Muscle of leg (tissue), 16 donors: ENCODE measurements at places on chromosomes 16 and 17. TPM values are rescaled to one million over a fixed set of nuclear protein-coding genes. Genes with fewer than 3 reads are reported as not detected.
A peak's percentile ranks its signal among the peaks of the same experiment; 100 is the strongest.

FNDC8 gene
- not detected for polyA plus RNA-seq

PRSS8 gene
- 0.16 TPM for polyA plus RNA-seq

NKD1 gene
- polyA plus RNA-seq, result 5.6 TPM

KRTAP3-2 gene
- polyA plus RNA-seq, result 0.49 TPM

YPEL2 gene
- 13.8 TPM for polyA plus RNA-seq

CASKIN1 gene
- polyA plus RNA-seq, result 0.94 TPM

KRTAP9-4 gene
- not detected for polyA plus RNA-seq

ABCA9 gene
- 12.9 TPM for polyA plus RNA-seq

- DNase-seq, result no peak
Observed at GRCh38 chr16:9013508-9013864, 49.8 kb upstream of the USP7 start.

GRCh38 chr16:46797501-46797900 is 33.5 kb downstream of the C16orf87 start:
- no peak for DNase-seq

DNA sequence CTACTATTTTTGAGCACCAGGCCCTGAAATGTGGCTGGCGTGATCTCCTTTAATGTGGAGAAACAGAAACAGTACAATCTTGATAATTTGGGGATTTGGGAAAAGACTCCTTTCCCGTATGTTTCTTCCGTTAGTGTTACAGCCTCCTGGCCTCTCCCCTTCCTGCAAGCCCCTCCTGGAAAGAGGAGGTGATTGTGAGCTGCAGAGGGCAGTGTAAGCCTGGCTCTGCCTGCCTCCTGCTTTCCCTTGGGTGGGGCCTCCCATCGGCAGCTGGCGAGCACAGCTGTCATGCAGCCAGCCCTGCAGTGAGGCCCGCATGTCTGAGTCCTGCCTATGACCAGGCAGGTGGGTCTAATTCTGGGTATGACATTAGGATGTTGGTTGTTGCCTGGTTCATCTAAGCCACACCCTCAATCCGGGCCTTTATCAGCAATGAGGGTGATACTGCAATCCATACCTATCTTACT is 48.7 kb upstream of the WSB1 start:
- DNase-seq, result peak; percentile 93

GRCh38 chr16:50610331-50611262 is 62.4 kb downstream of the NKD1 start:
- peak; percentile 90 for DNase-seq

DNA sequence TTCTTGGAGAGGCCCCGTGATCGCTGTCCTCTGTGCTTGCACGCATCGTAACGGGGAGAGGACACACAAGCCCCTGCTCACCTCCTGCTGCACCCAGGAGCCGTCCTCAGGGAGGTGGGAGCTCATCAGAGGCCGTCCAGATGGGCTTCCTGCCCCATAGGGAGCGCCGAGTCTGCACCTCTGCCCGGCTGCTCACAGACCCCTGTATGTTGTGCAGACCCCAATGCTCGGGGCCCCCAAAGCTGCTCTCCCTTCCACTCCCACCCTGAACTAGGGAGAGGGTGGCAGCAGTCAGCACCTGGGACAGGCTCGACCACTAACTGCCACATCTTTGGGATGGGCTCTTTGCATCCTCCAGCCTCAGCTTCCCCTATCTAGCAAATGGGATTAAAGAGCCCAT is 4.4 kb upstream of the ZNF469 start:
- DNase-seq, result no peak

- no peak for DNase-seq
Observed at GRCh38 chr17:29570521-29570920, 2.0 kb downstream of the TP53I13 start.

DNA sequence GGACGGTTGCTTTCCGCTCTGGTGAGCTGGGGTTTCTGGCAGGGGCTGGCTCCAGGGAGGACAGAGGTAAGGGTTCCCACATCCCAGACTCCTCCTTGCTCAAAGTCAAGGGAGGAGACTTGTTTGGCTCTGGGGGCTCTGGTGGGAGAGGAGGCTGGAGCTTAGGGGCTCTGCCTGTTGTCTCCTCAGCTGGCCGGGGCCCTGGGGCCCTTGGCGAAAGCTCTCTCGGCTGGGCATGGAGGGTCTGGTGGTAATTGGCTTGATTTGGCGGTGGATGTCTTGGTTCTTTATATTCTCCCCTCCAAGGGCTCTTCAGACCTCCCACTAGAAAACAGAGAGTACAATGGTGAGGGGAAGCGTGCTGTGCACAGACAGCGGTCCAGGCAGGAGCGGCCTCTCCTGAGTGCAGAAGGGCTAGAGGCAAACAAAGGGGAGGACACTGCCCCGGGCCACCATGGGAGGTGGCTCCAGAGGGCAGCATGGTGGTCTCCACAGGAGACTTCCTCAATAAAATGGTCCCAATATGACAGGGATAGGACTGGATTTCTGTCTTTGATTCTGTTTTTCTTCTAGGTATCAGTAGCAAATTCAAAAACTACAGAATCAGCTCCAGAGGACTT is 5.7 kb upstream of the SPATA32 start:
- DNase-seq, result no peak

DNA sequence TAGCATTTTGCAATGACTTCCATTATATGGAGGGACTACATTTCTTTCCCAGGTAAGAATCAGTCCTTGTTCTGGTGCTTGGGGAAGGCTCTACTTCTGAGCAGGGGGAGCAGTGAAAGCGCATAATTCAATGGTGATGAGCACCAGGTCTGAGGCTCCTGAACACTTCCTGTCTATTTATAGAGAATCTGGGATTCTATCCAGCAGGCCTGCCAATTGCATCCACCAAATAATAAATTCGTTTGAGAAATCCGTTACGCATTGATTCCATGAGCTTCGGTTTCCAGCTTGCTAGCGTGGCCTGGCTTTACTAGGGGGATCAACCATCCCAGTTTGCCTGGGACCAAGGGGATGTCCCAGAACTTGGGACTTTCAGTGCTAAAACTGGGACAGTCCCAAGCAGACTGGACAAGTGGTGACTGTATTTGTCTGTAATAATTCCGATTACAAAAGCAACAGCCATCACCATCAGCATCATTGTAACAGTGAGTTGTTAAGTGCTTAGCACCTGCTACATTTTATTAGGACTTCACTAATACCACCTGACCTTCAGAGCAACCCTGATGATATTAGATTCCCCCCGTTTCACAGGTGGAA is 349.9 kb downstream of the MAF start:
- DNase-seq, result peak; percentile 93

DNA sequence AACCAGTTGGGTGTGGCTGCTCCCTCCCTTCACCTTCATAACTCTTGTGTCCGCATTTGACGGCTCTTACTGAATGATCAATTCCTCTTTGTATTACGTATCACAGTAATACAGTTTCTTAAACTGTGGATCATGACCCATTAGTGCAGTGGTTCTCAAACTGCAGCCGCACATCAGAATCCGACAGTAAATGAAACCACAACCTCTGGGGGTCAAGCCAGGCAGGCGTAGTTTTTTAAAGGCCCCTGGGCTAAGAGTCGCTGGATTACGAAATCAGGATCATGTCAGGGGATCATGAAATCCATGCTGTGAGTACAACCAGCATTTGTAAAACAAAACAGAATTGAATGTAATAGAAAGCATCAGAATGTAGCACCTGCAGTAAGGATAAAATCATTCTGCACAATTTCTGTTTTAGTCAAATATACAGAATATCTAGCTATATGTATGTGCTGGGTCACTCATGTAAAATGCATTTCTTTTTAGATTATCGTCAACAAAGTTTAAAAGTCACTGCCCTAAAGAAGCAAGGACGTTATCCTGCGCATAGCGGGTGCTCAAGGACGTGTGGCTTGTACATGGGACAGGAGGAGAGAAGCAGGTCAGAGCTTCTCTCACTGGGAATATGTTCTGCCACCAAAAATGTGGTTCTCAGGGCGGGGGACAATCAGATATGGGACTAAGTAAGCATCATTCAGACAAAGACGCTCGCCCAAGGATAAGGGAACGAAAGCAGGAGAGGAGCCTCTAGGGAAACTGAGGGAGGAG is 113.1 kb downstream of the ZFHX3 start:
- DNase-seq, result no peak

- DNase-seq, result no peak
Observed at GRCh38 chr16:35559911-35560636, 2100.7 kb downstream of the TP53TG3F start.

- DNase-seq, result no peak
Observed at GRCh38 chr16:78254841-78255240, 155.4 kb downstream of the WWOX start.

DNA sequence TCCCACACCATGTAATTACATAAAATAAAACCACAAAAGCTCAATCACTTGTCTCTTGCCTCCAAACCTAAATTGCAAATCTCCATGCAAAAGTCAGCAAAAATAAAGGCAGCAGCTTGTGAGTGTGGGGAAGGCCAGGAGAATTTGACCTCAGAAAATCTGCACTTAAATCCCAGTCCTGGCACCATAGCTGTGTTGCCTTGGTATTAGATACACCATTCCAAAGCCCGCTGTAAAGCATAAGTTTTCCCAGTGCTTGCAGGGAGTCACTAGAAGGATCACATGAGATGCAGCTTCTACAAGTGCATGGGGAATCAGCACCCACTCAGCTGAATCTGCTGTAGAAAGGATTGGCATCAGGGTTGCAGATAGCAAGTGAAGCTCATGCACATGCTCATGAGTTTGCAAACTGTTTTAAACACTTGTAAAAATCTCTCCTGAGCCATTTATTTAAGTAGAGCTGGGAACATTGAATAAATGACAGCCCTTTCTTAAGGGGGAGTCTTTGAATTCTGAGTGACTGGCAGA is 495.0 kb upstream of the HSBP1 start:
- peak; percentile 68 for DNase-seq

- DNase-seq, result peak; percentile 30
Observed at GRCh38 chr17:78544881-78545755, 32.1 kb downstream of the DNAH17 start.

DNA sequence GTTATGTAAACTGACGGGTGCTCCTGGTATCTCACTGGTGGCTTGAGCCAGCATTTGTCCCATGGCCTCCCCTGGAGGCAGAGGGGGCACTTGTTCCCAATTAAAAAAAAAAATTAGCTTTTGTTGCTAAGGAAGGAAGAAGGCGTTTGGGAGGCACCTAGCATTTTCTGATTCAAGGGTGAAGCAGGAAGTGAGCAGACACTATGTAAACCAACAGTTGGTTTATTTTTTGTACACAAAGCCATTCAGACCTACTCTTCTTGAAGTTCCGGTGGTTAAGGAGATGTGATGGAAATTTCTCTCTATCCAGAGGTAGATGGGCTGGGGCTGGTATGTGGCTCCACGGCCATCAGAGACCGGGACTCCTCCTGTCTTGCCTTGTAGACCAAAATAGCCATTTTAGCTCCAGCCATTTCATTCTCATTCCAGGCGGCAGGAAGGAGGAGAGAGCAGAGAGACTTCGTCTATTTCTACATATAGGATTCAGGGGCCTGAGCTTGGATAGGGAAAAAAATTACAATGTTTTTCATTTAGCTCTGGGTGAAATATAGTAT is 103.0 kb downstream of the SNX29 start:
- no peak for DNase-seq

DNA sequence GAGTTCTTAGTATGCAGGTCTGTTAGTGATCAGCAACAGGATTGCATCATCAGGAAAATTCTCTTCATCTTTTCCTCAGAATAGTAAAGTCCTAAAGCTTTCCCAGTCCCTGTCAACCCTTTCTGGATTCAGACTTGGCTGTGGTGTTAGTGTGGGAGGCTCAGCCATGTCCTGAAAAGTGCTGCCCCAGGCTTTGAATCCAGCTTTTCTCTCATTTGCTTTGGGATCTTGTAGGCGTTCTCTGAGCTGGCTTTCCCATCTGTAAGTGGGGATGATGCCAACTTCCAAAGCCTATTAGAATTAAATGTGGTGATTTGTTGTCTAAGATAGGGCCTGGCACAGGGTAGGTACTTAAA is 3.0 kb downstream of the ALKBH5 start:
- peak; percentile 83 for DNase-seq

GRCh38 chr16:69110406-69110805 is 5.0 kb downstream of the HAS3 start:
- DNase-seq, result no peak

- DNase-seq, result no peak
Observed at GRCh38 chr17:5784791-5785190, 200.5 kb upstream of the NLRP1 start.

DNA sequence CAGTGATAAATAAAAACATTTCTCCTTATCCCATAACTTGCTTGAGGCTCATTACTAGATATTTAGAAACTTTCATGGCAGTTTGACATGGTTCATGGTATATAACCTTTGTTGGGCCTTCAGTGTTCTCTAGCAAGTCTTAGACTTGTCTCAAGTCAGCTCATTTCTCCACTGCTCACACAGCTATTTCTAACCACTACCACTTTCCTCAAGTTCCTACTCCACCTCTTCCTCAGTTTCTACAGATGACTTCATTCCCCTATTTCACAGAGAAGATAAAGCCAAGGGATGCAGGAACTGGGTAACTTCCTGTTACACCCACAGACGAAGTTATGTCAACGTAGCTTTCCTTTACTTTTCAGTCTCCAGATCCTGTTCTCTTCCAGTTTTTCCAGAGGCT is 23.2 kb downstream of the NLK start:
- no peak for DNase-seq

DNA sequence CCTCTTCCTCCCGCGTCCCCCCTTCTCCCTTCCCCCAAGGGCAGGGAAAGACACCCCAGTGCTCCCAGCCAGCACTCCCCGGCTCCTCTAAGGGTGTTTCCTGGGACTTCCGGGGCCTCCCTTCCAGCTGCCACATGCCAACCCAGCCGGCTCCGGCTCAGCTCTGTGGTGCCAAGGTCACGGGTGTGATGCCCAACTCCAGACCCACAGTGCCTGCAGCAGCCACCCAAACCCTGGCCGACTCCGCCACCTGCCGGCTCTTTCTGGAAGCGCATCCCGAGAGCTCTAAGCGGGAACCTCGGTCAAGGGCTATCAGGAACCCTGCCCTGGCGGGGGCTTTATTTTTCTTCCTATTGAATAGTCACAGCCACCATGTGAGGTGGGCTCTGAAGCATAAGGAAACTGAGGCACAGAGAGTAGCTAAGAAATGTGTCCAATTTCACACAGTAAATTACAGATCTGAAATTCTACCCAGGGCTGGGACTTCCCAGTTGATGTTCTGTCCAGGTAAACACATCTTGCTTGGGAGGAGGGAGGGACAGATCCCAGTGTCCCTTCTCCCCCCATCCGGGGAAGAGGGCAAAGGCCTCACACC is 3.3 kb upstream of the PPP1R1B start:
- DNase-seq, result peak; percentile 76

- DNase-seq, result no peak
Observed at GRCh38 chr17:61360318-61360943, 39.2 kb upstream of the TBX2 start.

GRCh38 chr17:32241640-32242039 is 24.0 kb upstream of the RHBDL3 start:
- peak; percentile 15 for DNase-seq

GRCh38 chr16:18959031-18959505 is 24.7 kb upstream of the TMC7 start:
- no peak for DNase-seq

- DNase-seq, result no peak
Observed at GRCh38 chr17:81561494-81561885, 9.3 kb upstream of the FAAP100 start.

- DNase-seq, result peak; percentile 95
Observed at GRCh38 chr17:50094243-50094752, 853 bp upstream of the PDK2 start.

GRCh38 chr17:74272731-74273201 is 1.3 kb upstream of the DNAI2 start:
- peak; percentile 96 for DNase-seq
